ENCODE measurements at places on chromosomes 12 and 14. TPM values are rescaled to one million over a fixed set of nuclear protein-coding genes. Genes with fewer than 3 reads are reported as not detected.

MYF6 gene
- not detected for total RNA-seq

ADAM20 gene
- total RNA-seq = 0.28 TPM

PIWIL1 gene
- not detected for total RNA-seq

HVCN1 gene
- total RNA-seq = 11.6 TPM

FOXN4 gene
- total RNA-seq = not detected

IRAK4 gene
- 46.0 TPM for total RNA-seq

PRKD1 gene
- total RNA-seq = not detected
